ENCODE measurements at places on chromosomes 5 and 9.
A peak's percentile ranks its signal among the peaks of the same experiment; 100 is the strongest.

- DNase-seq: no peak
Measured at GRCh38 chr5:1432296-1432695, 12.9 kb downstream of the SLC6A3 start.

DNA sequence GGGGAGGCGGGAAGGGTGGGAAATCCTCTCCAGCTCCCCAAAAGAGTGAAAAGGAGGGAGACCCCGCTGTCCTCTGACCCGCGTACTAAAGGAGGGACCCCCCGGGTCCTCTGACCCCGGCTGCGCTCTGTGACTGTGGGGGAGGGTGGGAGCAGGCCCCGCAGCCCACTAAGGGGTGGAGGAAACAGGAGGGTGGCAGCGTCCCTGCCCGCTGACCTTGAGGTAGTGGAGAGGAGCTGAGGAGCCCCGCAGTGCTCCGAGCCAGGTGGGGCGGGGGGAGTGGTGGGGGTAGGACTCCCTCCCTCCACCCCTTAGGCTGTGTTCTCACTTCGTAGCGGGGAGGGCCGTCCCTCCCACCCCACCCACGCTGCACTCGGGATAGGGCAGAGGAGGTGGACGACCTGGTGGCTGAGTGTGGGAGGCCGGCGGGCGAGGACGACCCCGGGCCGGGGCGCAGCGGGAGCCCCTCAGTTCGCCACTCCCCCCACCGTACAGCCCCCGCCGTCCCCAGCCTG is 449 bp upstream of the ADCY2 start:
- DNase-seq: no peak

DNA sequence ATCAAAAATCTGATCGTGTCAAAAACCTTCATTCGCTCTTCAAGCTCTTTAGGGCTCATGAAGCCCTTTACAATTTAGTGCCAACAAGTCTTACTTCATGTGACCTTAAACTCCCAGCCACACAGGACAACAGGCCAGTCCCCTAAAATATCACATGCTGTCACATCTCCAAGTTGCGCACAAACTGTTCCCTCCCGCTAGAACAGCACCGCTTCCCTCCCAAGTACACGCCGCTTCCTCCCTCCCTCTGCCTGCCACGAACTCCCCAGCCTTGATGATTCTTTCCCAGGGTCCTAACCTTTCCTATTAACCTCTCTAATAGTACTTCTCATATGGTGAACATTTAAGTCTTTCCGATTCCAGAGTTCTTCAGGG is 91.2 kb downstream of the TLE1 start:
- no peak for DNase-seq

DNA sequence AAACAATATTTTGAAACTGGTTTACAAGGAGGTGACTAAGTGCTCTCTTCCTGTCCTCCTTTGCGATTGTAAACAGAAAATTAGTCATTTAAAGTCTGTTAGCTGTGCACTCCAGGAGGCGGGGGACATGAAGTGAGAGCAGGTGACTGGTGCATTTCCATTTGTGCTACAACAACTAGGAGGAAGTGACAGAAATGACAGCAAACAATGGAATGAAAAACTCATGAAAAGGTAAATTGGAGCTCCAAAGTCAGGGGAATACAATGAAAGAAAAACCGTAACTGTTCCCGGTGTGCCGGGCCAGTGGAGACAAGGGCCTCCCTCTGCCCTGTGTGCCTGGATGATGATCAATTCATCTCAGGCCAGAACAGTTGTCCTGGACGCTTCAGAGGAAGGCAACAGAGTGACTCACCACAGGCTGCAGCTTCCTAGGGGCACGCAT is 439.9 kb downstream of the GADD45G start:
- DNase-seq: peak; percentile 70

DNA sequence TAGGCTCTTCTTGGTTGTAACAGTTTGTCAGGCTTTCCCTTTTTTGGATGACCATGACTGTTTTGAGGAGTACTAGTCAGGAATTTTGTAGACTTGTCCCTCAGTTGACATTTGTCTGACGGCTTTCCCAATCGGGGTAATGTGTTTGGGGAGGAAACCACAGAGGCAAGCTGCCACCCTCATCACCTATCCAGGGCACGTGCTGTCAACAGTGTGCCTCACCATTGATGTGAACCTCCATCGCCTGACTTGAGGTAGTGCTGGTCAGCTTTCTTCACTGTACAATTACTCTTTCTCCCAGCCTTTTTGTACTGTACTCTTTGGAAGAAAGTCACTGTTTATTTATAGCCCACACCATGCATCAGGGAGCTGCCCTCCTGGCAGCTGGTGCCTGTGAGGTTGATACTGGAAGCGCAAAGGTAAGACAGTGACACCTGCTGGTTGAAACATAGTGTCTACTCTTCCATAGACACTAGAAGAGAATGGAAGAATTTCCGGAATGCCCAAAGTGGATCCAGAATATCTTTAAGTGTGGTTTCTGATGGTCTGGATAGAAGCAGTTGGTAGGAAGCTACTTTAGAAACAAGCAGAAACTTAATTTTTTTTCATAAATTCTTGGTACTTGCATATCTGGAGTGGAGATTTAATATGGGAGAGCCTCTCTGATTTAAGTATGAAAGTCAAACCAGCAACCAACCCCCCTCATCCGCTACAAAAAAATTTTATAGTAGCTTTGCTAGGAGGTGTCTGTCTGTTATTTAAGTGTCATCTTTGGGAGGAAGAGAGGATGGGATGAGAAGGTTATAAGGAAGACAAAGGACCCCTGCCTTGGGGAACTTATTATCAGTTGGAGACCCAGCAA is 69.3 kb downstream of the SNX30 start:
- peak; percentile 34 for DNase-seq

GRCh38 chr5:132647473-132647872 is 10.5 kb upstream of the IL13 start:
- DNase-seq: no peak

DNA sequence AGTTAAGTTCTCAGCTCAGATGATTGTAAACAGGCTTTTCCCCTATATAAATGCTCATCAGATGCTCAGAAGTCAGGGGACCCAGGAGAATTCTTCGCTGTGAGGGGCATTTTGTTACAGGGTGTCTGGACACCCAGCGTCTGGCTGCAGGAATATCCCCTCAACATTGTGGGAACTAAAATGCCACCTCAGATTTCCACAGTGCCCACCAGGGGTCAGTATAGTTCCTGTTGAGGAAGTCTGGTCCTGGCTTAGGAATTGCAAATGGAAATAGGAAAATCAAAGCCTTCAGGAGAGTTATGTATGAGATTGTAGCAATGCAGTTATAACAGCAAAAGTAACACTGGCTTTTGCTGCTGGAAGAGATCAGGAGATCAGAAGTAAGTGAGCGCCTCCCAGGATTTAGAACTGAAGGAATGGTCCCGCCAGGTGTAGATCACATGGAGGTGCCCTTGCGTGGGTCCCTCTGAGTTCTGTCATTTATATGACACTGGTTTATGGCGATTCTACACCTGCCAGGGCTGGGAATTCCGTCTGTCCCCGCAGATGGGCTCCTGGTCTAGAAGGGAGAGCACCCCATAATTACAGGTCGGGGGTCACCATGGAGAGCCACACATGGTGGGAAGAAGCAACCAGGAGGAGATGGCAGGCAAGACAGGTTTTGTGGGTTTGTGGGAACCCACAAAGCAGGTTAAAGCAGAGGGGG is 47.1 kb upstream of the CTSL start:
- peak; percentile 44 for DNase-seq

GRCh38 chr5:173688703-173689102 is 72.3 kb upstream of the BOD1 start:
- DNase-seq: no peak

DNA sequence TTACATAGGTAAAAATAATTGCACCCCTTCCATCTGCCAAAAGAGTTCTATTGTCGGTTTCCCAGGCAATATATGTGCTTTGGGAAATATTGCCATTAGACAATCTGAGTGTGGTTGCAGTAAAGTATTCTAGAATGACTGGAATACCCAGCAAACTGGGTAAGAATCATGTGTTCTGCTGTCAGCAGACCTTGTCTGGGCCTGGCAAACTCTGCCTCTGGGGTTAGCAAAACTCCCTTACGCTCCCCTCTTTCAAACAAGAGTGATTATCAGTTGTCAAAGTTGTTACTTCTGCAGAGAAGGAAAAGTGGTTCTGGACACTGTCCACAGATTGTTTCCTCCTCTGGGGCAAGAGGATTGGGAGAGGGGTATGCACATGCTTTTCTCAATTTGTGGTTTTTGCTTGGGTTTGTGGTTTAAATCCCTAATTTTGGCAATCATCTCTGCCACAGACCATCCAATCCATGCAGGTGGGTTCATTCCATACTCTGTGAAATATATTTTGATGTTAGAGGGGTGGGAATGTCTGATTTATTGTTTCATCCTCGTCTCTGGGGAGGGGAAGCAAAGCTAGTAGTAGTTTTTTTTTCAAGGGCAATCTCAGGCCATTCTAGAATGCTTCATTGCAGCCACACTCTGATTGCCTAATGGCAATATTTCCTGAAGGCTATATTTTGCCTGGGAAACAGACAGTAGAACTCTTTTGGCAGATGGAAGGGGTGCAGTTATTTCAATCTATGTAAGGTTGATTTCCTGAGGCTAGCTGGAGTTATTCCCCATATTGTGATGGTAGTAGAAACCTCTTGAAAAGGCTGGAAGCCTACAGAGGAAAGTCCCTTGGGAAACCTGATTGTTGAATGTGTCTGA is 24.0 kb upstream of the TNFSF15 start:
- DNase-seq: no peak

DNA sequence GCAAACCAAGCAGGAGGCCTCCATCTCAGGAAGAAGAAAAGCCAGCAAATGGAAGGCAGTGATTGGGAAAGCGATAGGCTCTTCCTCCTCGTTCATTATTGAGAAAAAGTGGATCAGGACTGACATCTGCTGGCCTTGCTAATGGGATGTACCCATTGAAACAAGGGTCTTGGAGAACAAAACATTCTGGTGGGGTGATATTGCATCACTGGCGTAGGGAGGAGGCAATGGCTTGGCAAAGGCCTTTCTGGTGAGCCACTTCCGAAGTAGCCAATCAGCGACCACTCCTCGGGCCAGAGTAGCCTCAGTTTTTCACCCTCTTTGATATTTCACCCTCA is 86.7 kb upstream of the NFIB start:
- no peak for DNase-seq

- DNase-seq: no peak
Measured at GRCh38 chr5:124842725-124843595, 96.5 kb upstream of the ZNF608 start.

DNA sequence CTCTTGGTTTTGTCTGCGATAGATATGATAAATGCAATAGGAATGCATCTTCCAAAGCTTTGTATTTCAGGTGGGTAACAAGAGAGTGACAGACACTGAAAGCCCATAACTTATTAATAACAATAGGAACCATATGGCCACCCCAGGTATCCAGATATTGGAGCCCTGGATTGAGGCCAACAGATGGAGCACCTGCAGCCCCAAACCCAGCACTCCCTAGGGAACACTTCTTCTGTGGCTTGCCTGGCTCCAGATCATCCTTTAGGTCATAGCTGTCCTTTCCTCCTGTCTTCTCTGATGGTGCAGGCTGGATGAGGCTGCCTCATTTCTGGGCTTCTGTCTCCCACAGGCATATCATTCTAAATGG is 5.0 kb upstream of the IL3 start:
- DNase-seq: no peak

DNA sequence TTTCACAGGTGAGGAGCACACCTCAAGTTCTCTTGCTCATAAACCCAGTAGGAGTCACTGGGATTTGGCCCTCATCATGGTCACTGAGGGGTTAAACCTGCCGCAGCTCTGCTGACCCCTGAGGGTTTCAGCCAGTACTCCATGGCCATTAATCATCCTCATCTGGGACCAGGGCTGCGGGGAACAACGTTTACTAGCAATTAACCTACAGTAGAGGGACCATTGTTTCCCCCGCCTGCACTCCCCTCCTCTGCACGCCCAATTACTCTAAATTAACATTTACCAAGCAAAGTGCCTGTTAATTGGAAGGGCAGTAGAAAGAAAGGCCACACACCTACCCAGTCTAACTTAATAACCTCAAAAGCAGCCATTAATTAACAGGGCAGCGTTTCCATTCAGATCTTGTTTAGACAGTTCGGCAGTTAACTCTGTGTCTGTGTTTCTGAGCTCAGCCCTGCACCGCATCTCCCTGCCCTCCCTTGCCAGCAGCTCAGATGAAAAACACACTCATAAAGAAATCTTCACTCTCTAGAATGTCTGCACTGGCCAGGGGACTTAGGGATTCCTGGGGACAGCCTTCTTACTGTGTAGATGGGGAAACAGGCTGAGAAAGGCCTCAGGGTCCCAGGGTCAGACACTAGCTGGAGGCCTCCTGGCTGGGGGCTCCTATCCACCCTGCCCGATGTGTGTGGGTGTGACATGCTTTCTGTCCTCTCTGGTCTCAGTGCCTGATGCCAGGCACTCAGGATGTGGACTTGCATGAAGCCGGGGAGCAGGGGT is 51.6 kb downstream of the ALG2 start:
- DNase-seq: no peak

DNA sequence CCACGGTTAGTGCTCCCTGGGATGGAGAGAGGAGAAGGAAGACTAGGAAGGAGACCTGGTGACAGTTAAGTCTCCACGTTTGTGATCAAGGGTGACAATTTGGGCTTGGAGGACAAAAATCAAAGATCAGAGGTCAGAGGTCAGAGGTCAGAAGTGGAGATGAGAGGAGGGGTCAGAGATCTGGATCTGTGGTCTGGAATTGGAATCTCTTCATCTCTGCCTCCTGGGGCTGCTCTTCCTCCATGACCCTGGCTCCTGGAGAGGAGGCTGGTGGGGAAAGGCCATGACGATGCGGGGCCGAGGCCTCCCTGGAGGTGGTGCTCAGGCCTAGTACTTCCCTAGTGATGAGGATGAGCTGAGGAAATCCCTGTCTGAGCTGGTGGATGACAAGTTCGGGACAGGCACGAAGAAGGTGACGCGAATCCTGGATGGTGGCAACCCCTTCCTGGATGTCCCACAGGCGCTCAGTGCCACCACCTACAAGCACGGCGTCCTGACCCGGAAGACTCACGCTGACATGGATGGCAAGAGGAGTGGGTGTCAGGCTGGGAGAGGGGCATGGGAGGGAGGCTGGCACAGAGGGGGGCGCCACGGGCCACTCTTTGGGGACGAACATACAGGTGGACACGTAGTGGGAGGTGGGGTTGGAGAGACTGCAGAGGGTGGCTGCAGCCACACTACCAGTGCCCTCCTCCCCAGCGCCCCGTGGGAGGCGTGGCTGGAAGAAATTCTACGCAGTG is 41.0 kb downstream of the PSD2 start:
- no peak for DNase-seq

GRCh38 chr5:38948501-38948900 is 102.7 kb downstream of the OSMR start:
- no peak for DNase-seq

GRCh38 chr5:6483880-6484382 is 35.3 kb downstream of the UBE2QL1 start:
- peak; percentile 80 for DNase-seq

DNA sequence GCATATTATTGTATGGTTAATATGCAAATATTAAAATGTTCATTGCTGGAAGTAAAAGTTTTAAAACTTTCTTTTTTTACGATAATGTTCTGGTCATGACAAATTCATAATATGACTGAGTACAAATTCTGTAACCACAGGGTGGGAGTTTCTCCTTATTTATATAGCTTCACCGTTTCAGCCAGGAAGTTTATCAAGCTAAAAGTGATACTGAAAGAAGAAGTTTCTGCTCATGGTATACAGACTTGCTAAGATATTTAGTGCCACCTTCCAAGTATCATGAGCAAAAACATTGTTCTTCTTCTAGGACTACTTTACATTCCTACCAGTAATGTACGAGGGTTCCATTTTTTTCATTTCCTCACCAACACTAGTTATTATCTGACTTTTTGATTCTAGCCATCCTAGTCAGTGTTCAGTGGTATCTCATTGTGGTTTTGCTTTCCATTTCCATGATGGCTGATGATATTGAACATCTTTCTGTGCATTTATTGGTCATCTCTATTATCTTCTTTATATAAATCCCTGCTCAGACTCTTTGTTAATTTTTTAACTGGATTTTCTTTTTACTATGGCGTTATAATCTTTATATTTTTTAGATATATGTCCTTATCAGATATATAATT is 94.2 kb upstream of the PRRC1 start:
- peak; percentile 6 for DNase-seq

All from activated CD4-positive, alpha-beta T cell treated with anti-CD3 and anti-CD28 coated beads, Interleukin-10, Interleukin-2, amounts not matched to agents 100 ng/mL and 50 ng/mL, durations not matched to agents 16 hours and 8 hours (primary cell).